Activated CD4-positive, alpha-beta memory T cell treated with anti-CD3 and anti-CD28 coated beads, Interleukin-2, amount 10 ng/mL, durations not matched to agents 7 days and 5 days (primary cell): ENCODE measurements at places on chromosomes 2 and 18.

DNA sequence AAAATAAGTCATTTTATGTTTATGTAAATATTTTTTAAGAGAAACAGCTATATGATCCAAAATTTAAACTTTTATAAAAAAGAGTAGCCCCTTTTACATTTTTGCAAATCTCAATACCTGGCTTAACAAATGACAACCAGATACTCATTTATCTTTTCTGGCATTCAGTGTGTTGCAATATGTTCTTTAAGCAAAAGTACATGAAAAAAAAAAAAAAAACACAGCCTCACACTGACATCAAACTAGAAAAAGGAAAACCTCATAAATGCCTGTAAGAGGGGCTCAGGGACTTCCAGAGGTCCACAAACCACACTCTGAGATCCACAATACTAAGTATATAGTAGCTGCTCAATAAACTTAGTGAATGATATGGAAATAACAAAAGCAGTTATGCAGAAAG lies 21.9 kb downstream of the PPP4R3B start:
- no peak for DNase-seq

DNA sequence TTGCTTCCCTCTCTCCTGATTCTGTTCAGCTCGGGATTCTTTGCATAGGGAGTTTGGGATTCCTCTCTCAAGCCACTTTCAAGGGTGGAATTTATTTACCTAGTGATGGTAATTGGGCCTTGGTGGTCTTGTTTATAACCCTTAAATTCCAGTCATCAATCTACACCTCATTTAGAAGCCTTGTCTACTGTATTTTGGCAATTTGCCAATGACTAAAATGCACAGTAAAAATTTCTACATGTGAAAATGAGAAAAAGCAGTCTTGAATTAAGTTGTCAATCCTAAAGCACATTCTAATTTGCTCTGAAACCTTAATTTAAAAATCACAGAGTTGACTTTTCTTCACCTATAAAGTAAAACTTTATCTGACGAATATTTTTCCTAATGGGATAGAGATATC lies 749.2 kb upstream of the CRIM1 start:
- no peak for DNase-seq

DNA sequence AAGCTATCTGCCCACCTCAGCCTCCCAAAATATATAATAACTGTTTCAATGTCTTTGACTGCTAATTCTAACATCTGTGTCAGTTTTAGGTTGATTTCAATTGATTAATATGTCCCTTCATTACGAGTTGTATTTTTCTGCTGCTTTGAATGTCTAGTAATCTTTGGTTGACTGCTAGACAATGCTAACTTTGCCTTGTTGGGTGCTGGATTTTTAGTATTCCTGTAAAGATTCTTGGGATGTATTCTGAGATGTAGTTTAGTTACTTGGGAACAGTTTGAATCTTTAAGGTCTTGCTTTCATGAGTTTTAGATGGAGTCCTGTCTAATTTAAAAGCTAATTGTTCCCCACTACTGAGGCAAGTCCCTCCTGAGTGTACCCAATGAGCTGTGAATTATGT lies 114.4 kb downstream of the TFCP2L1 start:
- DNase-seq: no peak

DNA sequence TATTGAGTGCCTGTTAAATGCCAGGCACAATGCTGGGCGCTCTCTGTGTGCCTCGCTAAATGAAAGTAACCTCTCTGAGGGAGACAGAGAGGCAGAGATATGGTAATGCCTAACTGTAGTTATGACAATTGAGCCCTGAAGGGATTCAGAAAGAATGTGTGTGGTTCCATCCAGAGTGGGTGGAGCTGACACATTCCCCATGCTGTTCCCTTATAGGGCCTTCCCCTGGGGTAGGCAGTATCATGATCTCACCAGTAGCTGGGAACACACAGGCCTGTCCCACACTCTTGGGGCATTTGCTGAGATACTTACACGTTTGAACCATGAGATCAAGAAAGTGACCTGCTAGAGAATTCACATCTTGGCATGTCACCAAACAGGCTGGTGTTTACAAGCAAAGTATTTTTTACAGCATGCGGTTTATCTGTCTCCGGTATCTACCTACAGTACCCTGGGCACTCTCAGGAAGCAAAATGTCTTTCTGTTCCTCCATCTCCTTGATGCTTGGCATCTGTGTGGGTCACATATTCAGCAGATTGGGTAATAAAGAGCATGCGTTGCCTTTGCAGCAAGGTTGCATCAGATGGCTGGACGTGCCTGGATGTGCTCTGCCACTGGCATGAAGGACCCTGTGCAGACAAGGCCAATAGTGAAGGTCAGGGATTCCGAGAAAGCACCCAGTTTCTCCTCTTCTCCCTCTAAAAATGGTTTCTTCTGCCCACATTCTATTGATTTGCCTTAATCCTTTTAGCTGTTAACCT lies 9.4 kb downstream of the CTIF start:
- no peak for DNase-seq

- no peak for DNase-seq
Observed at GRCh38 chr18:9913151-9913525, 678 bp upstream of the VAPA start.

- no peak for DNase-seq
Observed at GRCh38 chr2:173999724-174000123, 34.6 kb upstream of the SP3 start.

DNA sequence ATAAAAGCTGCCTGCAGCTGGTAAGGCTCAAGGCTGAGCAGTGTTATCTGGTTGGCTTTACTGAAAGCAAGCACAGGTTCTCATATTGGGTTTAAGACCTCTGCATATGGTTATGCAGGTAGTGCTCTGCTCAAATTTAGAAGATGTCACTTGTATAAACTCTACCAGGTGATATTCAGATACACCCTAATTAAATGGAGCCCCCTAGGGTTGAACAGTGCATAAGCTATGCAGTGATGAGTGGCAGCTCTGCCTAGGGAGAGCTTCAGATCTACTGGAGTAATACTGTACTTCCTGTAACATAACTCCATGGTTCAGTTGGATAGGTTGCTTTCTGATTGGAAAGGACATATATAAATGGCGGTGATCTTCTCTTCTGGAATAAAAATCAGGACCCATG lies 222.7 kb downstream of the CYRIA start:
- no peak for DNase-seq

DNA sequence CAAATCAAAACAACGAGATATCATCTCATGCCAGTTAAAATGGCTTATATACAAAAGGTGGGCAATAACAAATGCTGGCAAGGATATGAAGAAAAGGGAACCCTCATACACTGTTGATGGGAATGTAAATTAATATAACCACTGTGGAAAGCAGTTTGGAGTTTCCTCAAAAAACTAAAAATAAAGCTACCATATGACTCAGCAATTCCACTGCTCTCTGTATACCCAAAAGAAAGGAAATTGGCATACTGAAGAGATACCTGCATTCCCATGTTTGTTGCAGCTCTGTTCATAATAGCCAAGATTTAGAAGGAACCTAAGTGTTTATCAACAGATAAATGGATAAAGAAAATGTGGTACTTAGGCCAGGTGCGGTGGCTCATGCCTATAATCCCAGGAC lies 124.8 kb downstream of the MSTN start:
- no peak for DNase-seq

DNA sequence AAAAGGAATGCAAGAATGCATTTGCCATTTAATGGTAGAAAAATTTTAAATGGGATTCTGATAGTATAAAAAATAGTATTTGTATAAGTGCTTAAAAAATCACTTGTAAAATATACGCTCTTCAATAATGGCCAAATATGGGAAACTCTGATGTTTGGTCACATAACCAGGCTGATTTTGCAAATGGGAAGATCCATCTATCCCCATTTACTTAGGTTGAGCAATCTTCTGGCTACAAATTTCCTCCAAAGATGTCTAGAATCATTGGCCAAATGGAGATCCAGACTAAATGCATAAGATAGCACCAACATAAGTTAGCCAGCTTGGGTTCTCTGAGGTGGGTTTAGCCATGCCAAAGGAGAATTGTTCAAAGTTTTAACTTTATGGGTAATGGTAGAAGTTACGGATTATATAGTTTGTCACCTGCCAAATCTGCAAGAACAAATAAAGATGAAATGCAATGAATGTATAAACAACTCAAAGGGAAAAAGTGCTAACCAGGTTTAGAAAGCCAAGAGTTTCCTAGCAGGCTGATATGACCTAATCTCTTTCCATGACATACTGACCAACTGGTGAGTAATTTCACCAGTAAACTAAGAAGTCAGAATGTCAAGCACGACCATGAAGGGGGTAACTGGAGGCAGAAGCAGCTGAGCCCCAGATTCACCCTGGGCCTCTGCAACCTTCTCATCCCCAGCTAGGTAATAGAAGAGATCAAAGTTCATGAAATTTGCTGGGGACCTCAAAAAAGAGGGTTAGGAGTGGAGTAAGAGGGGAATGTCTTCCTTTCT lies 10.0 kb downstream of the RHOB start:
- DNase-seq: no peak

DNA sequence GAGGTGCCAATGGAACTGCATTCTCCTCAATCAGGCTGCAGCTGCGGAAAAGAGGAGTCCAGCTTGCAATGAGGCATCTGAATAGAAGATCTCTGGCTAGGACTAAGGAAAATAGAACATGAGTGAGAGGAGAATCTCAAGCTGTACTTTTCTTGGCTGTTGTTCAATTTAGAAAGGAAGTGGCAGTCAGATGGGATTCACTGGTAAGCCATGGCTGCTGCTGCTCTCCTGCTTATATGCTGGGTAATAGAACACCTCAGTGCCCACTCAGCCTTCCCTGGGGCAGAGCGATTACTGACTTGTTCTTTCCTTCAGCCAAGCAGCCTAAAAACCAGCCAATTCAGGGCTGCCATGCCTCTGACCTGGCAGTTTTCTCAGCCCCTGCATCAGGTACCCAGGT lies 17.6 kb upstream of the CHST9 start:
- DNase-seq: no peak

DNA sequence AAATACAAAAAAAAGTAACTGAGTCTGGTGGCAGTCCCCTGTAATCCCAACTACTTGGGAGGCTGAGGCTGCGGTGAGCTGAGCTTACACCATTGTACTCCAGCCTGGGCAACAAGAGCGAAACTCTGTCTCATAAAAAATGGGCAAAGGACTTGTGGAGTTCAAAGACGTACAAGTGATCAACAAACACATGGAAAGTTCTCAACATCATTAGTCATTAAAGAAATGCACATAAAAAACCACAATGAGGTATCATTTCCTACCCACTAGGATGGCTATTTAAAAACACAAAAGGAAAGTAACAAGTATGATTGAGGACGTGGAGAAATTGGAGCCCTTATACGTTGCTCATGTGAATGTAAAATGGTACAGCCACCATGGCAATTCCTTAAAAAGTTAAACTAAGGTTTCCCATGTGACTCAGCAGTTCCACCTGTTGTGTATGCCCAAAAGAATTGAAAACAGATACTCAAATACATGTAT lies 52.3 kb downstream of the RAB10 start:
- peak; percentile 37 for DNase-seq

- no peak for DNase-seq
Observed at GRCh38 chr2:182324665-182325064, 102.2 kb downstream of the PDE1A start.

DNA sequence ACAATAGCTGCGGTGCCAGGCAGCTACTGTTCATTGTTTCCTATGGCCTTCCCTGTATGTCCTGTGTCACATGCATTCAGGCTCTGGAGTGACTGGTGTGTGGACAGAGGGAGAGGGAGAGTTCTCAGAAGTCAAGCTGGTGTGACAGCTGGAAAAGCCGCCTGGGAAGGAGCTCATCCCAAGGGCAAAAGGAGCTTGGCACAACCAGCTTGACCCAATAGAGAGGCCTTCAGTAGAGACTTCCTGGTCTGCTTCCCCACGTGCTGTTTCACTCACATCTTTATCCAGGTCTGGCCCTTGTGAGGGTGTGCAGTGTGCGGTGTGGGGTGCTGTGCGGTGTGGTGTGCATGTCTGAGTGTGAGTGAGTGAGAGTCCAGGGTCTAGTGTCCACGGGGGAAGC lies 11.1 kb upstream of the NT5DC4 start:
- DNase-seq: no peak

- no peak for DNase-seq
Observed at GRCh38 chr2:196587739-196588138, 51.8 kb upstream of the CCDC150 start.

GRCh38 chr2:154132827-154133226 lies 261.1 kb downstream of the GALNT13 start:
- no peak for DNase-seq

DNA sequence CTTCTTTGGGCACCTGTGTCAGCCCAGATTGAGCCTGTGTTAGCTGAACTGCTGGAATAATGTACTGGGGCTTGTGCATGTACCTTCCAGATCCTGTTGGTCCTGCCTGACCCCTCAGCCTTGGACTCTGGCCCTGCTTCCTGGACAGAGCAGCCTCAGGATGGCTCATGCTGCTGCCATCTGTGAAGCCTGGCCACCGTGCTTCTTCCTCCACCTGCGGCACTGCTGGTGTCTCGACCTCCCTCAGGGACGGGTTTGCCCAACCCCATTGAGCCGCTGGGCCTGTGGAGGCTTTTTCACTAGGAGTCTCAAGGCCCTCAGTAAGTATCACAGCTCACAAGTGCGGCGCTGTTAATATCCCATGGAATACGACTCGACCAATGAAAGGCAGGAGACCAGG lies 342.7 kb downstream of the TGIF1 start:
- no peak for DNase-seq

GRCh38 chr2:236956031-236956618 lies 129.6 kb upstream of the COPS8 start:
- DNase-seq: peak; percentile 34
